ENCODE measurements at places on chromosomes 12 and 14. TPM values are rescaled to one million over a fixed set of nuclear protein-coding genes. Genes with fewer than 3 reads are reported as not detected.

GRCh38 chr14:74221741-74222140, 17.5 kb upstream of the VSX2 start:
- H3K27ac ChIP-seq: no peak overlapping the region
- H3K4me1 ChIP-seq: no peaks in the 10 kb centered on the region
- H3K36me3 ChIP-seq: no peaks in the 10 kb centered on the region
- DNase-seq: no peak
- H3K4me3 ChIP-seq: no peak overlapping the region

Gene TOGARAM1
- 8.1 TPM for polyA plus RNA-seq

DNA sequence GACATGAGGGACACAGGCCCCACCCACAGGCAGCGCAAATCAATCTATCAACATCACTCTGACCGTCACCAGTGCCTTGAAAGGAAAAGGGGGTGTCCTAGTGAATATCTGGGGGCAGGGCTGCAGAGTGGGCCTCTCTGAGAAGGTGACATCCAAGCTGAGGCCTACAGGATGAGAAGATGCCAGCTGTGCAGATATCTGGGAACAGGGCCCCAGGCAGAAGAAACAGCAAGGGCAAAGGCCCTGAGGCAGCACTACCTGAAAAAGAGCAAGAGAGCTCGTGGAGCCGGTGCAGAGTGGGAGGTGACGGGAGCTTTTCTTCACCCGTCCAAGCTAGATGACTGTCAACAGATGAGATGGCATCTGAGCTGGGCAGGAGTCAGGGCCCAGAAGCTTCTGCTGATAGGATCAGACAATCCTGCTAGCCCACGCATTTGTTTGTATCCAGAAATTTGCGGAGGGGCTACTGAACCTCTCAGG, 12.5 kb upstream of the TMEM119 start:
- no peaks in the 10 kb centered on the region for H3K27me3 ChIP-seq
- H3K4me3 ChIP-seq: no peak overlapping the region
- no peak for DNase-seq
- peak overlapping the region; percentile 69 for H3K27ac ChIP-seq
- no peaks in the 10 kb centered on the region for H3K36me3 ChIP-seq

GRCh38 chr12:119883237-119883636, 6.1 kb upstream of the CIT start:
- H3K4me1 ChIP-seq: no peaks in the 10 kb centered on the region
- no peak overlapping the region for H3K27ac ChIP-seq
- no peaks in the 10 kb centered on the region for H3K27me3 ChIP-seq
- H3K4me3 ChIP-seq: no peak overlapping the region
- no peaks in the 10 kb centered on the region for H3K36me3 ChIP-seq

DNA sequence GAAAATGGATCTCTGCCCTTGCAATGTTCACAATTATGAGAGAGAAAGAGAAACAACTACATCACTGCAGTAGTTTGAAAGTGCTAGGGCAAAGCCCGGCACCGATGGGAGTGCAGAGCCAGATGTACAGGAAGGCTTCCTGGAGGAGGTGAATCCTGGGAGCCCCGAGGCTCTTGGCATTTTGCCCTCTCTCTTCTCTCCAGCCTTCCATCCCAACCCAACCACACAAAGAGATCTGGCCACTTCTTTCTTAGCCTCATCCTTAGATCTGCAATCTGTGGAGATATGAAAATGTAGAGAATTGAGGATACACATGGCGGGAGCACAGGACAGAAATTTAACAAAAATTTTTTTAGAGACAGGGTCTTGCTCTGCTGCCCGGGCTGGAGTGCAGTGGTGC, 3.3 kb upstream of the PAPLN start:
- peaks cover 14% of the 10 kb centered on the region for H3K4me1 ChIP-seq
- H3K27me3 ChIP-seq: peaks cover 35% of the 10 kb centered on the region
- no peak overlapping the region for H3K27ac ChIP-seq
- no peak overlapping the region for H3K4me3 ChIP-seq

Gene DACT1
- polyA plus RNA-seq: 8.8 TPM

DNA sequence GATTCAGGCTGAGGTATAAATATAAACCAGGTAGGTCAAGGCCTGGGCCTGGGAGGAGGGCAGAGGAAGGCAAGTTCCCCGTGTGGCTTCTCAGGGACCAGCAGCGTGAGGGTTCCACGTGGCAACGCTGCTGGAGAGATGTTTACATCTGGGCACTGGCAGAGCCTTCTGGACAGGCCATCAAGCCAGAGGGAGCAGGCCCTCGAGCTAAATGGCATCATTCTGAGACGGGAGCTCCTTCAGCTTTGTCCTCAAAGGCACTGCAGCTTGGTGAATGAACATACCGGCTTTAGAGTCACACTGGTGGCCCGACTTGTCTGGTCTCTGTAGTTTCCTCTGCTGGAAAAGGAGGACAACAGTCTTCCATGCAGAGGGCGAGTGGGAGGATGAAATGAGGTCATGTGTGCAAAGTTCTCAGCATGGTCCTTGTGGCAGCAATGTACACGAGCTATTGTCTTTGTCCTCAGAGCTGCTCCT, 231.3 kb downstream of the ZFP36L1 start:
- no peaks in the 10 kb centered on the region for H3K4me1 ChIP-seq
- no peaks in the 10 kb centered on the region for H3K36me3 ChIP-seq
- no peak for DNase-seq
- H3K27ac ChIP-seq: no peak overlapping the region
- H3K27me3 ChIP-seq: no peaks in the 10 kb centered on the region
- H3K4me3 ChIP-seq: no peak overlapping the region

DNA sequence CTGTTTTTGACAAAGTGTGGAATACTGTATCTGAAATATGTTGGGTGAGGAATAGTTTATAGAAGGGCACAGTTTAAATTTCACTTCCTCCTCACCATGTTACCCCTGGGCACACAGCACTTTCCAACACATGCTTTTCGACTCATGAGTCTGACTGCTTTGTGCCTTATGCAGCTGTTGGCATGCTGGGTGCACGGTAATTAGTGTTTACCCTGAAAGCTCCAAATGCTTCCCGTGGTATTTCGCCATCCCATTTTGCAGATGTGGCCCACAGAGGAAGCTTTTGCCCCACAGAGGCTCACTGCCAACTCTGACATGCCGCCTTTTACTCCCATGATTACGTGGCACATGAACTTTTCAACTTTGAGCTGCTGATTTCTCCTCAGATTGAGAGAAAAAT, 168.6 kb downstream of the PRKCH start:
- no peak overlapping the region for H3K27ac ChIP-seq
- peak; percentile 41 for DNase-seq
- no peaks in the 10 kb centered on the region for H3K27me3 ChIP-seq
- H3K4me1 ChIP-seq: peaks cover 23% of the 10 kb centered on the region

GRCh38 chr12:95805864-95806671, 15.5 kb upstream of the NTN4 start:
- peak overlapping the region; percentile 91 for H3K27ac ChIP-seq
- H3K4me3 ChIP-seq: no peak overlapping the region
- DNase-seq: peak; percentile 98
- H3K27me3 ChIP-seq: no peaks in the 10 kb centered on the region

Gene FAM222A
- 0.18 TPM for polyA plus RNA-seq

All from fibroblast of lung (primary cell).